ENCODE measurements at places on chromosomes 2 and 18. TPM values are rescaled to one million over a fixed set of nuclear protein-coding genes. Genes with fewer than 3 reads are reported as not detected.

The KCNG2 gene
- not detected for total RNA-seq

The ABCB11 gene
- not detected for total RNA-seq

The ANKRD30B gene
- not detected for total RNA-seq

The SKOR2 gene
- total RNA-seq: not detected

The CFAP221 gene
- not detected for total RNA-seq

The TP53I3 gene
- 2.6 TPM for total RNA-seq

The CIB4 gene
- total RNA-seq: not detected

The POMC gene
- 7.8 TPM for total RNA-seq

The EML6 gene
- total RNA-seq: 0.30 TPM

The C2orf15 gene
- total RNA-seq: 4.9 TPM

The SCYGR1 gene
- not detected for total RNA-seq

The KHK gene
- 10.6 TPM for total RNA-seq

The SERPINB3 gene
- not detected for total RNA-seq

The RAMP1 gene
- not detected for total RNA-seq

The STAMBP gene
- 76.0 TPM for total RNA-seq

The PRKRA gene
- 57.2 TPM for total RNA-seq

The GPBAR1 gene
- total RNA-seq: 0.88 TPM

The SCN3A gene
- total RNA-seq: 0.43 TPM

The OTX1 gene
- total RNA-seq: not detected

The GFPT1 gene
- total RNA-seq: 25.1 TPM

The CPLX4 gene
- not detected for total RNA-seq

The MERTK gene
- 1.0 TPM for total RNA-seq

The IL1F10 gene
- not detected for total RNA-seq

The ABCG5 gene
- not detected for total RNA-seq
